K562 (cell line): ENCODE measurements at places on chromosomes 16 and 17. TPM values are rescaled to one million over a fixed set of nuclear protein-coding genes. Genes with fewer than 3 reads are reported as not detected.

GRCh38 chr17:16986391-16986790 is 14.5 kb upstream of the TNFRSF13B start:
- no peak overlapping the region for H3K4me3 ChIP-seq
- H3K27ac ChIP-seq: no peak overlapping the region
- H3K27me3 ChIP-seq: peaks cover 38% of the 10 kb centered on the region
- no peak for DNase-seq
- H3K4me1 ChIP-seq: no peaks in the 10 kb centered on the region; the same call in 2 of the 3 replicates

DNA sequence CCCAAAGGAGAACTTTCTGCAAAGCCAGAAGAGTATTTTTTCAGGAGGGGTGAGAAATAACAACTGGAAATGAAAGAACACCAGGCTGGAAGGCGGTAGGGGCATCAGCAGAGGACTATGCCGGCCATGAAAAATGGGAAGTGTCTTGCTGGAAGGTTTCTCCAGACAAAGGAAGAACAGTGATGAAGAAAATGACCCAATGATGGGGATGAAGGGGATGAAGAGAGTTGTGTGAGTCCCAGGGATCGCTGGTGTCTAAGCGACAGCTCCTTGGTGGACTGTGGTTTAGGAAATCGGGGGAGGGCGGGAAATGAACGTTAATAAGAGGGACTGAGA is 623 bp downstream of the TTLL6 start:
- H3K36me3 ChIP-seq: no peaks in the 10 kb centered on the region
- no peak for DNase-seq
- H3K27ac ChIP-seq: no peak overlapping the region
- H3K27me3 ChIP-seq: peaks cover 39% of the 10 kb centered on the region
- no peaks in the 10 kb centered on the region; the same call in 2 of the 3 replicates for H3K4me1 ChIP-seq

Gene CACNG1
- total RNA-seq: not detected in 2 replicates

Gene TBC1D3H
- total RNA-seq: not detected in 2 replicates

Gene SSTR5
- total RNA-seq: not detected in 2 replicates
